Activated T-cell treated with anti-CD3 and anti-CD28 coated beads for 24 hours (primary cell): ENCODE measurements at places on chromosomes 2 and 18.

GRCh38 chr2:224094413-224094812 is 55.3 kb upstream of the SERPINE2 start:
- DNase-seq, result no peak

- no peak for DNase-seq
Measured at GRCh38 chr2:62657783-62658182, 47.7 kb upstream of the EHBP1 start.

DNA sequence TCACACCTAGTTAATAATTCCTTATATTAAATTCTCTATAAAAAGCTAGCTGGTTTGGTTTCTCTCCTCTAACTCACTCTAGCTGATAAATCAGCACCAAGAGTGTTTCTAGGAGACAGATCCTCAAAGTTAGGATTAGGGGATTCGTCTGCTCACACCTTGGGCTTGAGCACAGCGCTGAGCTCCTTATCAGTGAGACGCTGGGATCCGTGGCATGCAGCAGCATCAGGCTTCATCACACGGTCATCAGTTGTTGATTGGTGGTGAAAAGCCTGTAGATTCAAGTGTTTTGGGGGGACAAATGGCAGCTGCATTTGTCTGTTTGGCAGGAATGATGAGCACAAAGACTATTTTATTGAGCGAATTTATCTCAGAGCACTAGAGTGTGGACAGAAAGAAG is 72.6 kb upstream of the MC2R start:
- DNase-seq, result no peak

DNA sequence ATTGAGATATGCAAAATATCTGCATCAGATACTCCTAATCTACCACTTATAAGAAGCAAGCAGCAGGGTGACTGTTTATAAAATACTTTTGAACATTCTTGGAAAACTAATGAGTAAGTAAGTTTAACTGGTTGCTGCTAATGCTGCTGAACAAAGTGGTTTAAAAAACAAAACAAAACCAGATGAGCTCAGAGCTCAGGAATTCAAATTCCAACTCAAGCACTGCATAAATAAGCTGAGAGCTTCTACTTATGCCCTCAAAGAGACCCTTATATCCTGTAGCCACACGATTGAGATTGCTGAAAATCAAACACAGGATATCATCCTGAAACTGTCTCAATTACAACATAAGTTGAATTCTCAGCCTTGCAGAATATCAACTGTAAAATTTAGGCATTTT is 62.3 kb upstream of the NYAP2 start:
- no peak for DNase-seq

GRCh38 chr2:138125306-138126288 is 161.3 kb downstream of the HNMT start:
- DNase-seq, result no peak

- no peak for DNase-seq
Measured at GRCh38 chr2:147177071-147177857, 667.6 kb upstream of the ACVR2A start.

DNA sequence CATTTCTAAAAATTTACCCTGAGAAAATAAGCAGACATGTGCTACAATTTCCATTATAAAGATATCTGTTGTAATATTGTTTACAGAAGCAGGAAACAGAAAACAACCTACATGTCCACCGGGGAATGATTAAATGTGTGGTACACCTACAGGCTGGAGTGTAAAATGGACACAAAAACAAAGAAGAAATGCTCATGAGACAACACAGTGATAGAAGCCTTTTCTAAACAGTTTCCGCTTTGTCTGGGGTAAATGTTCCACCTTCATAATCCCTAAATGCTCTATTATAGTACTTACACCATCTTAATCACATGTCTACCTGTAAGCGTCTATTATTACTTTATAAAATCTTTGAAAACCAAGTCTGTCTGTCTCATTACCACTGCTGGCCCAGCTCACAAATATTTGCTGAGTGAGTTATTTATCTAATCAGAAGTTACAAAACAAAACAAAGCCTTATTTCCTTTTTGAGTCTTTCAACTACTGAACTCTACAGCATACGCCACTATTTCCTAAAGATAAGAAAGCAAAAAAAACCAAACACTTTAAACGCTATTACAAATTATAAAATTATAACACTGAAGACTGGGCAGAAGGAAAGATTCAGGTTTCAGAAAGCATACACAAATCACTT is 95.3 kb downstream of the PIGN start:
- no peak for DNase-seq

- no peak for DNase-seq
Measured at GRCh38 chr2:64380853-64381527, 73.0 kb upstream of the LGALSL start.

GRCh38 chr2:119710281-119710680 is 31.3 kb downstream of the TMEM177 start:
- no peak for DNase-seq

DNA sequence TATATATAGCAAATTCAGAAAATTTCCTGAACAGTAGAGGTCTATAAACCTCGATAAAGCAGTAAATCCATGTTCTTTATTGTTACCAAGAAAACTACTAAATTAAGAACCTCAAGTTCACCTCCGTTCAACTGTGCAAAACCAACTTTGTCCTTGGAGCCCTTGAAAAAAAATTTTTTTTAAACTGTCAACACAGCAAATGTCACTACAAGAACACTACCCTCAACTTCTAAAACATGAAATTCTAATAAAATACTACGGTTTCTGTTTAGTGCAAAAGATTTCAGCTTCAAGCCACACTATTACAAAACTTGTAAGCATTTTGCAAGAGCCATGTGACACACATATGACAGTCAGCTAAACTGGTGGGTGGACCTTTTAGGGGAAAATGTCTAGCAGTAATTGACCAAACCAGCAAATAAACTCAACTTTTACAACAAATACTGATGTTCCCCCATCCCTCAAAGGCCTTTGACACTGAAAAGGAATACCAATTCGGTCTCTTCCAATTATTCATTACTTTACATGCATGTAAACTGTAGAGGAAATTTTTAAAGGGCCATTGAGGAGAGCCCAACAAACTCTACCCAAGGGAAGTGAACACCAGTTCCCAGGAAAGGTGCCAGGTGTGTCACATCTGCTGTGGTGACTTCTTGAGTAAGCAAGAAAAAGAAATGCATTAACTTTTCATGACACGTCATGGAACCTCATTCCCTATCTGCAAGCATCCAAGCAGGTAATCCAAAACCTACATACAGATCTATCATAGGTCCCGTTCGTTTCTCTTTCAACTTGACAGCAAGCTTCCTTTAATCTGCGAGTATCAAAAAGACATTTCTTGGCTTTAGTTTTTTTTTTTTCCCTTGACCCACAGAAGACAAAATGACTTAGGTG is 1.4 kb downstream of the RAB1A start:
- no peak for DNase-seq
